ENCODE measurements at places on chromosomes 5 and 9.

GRCh38 chr5:163459462-163459818, 462 bp downstream of the NUDCD2 start:
- no peak for DNase-seq

- no peak for DNase-seq
Measured at GRCh38 chr9:136093995-136094881, 851 bp downstream of the NACC2 start.

DNA sequence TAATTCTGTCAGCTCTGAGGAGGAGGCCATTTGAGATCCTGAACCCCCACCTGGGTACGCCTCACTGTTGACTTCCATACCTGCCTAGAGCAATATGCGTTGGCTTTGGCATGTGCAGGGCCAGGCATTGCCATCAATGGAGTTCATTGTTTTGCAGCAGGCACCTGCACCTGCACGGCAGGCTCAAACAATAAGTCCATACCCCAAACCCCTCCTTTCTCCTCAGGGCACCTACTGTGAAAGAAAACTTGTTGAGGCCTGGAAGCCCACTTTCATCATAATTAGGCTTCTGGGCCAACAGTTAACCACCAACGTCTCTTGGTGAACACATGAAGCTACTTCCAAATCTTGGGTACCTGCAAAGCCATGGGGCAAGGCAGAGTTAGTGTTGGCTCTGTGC, 238.7 kb downstream of the NFIB start:
- DNase-seq: no peak

DNA sequence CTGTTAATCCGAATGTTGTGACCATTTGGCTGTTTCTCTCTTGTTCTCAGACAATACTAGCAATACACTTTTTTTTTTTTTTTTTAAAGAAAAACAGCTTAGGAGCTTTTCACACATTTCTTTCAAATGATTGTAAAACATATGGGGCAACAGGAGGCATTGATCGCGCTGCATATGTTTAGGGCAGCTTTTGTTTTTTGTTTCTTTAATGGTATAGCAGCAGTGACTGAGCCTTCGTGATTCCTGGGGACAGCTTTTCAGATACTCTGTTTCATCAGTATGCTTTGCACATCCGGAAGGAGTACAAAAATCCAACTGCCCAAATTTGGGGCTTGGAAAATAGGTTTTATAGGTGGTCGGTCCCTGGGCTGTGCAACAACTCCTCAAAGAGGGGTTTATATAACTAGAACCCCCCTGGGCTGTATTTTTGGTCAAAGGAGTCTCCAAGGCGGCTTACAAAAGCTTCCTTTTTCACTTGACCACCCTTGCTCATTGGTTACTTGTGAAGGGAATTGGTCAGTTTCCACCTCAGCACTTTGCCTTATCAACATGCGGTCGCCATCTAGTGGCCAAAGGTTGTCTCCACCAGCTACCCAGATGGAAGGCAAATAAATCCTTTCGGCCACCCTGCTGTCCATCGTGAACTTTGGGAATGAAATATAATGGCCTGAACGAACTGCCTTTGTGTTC, 91.8 kb downstream of the PDE6A start:
- no peak for DNase-seq

DNA sequence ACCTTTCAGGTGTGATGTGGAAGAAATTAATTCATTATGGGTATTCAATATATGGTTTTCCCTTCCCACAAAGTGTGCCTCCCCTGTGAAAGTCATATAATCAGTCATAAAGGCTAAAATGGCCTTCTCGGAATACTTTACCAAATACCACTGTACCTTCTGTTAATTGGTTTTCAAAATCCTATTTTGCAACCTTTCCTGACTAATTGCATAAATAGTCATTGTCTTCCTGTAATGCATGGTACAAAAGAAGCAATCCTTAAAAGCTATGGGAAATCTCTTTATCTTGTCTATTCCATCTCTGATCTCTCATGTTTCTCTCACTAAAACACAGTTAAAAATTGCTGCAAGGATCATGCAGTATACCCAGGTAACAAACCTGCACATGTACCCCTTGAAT, 44.3 kb upstream of the UGCG start:
- DNase-seq: no peak

- DNase-seq: no peak
Measured at GRCh38 chr9:91515074-91515687, 91.5 kb upstream of the NFIL3 start.

- DNase-seq: no peak
Measured at GRCh38 chr9:4081956-4082355, 217.9 kb downstream of the GLIS3 start.

GRCh38 chr9:34544035-34544434, 21.2 kb upstream of the ENHO start:
- DNase-seq: no peak

- DNase-seq: no peak
Measured at GRCh38 chr5:142145106-142145900, 36.7 kb downstream of the NDFIP1 start.

GRCh38 chr5:64923151-64923685, 154.5 kb downstream of the CWC27 start:
- DNase-seq: no peak

GRCh38 chr5:56305001-56305950, 72.1 kb upstream of the ANKRD55 start:
- no peak for DNase-seq

DNA sequence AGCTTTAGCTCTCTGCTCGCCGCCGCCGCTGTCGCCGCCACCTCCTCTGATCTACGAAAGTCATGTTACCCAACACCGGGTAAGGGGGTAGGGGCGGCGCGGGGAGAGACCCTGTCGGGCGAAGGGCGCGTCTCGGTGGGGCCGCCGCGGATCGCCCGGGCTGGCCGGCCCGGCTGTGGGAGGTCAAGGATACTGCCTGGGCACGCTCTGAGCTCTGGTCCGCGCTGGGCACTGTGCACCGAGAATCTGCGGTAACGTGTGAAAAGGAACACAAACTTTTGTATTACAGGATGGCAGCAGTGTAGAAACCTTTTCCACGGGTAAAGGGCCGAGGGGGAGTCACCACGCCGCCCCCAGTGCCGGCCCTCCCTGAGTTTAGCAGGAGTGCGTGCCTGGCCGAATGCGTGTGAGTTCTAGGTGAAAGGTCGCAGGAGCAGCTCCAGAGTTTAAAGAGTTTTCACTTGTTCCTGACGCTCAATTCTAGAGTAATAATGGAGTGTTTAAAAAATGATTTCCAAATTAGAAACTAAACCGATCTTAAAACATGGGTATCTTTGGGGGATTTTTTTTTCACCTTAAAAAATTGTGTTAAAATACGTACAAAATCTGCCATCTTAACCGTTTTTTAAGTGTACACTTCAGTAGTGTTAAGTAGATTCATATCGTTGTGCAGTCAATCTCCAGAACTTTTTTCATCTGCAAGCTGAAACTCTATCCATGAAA, at the start of gene HSDL2:
Gene HSDL2 (plus strand): TSS at position 7 of the 723 bp plus-strand sequence. CDS start 56 bp downstream, at position 63.
- no peak for DNase-seq

DNA sequence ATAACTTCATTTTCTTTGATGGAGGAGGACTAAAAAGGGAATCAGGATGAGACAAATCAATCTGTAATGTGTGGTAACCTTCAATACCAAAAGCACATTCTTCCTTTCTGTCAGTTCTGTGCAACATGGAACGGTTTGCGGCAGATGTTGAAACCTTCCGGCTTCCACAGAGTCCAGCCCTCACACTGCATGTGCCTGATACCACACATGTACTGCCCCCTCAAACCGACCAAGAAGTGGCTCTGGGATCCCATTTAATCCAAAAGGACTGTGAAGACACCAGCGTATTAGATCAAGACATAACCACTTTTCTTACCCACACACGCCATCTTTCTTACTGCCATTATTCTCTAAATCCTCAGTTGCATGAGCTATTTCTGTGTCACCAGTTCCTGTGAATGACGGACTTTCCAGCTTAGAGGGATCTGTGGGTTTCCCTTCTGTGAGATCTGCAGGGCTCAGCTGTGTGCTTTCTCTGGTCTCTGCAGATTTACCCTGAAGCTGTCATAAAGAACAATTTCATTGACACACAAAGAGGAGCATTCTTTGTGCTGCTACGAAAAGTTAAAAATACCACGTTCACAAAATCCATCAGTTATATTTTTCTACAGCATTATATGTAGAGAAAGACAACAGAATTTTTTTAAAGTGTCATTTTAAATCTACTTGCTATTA, 25.8 kb downstream of the NSUN2 start:
- no peak for DNase-seq

GRCh38 chr5:85538362-85538761, 1079.4 kb upstream of the COX7C start:
- no peak for DNase-seq

- DNase-seq: no peak
Measured at GRCh38 chr5:131264451-131265099, 722 bp downstream of the CDC42SE2 start.

GRCh38 chr9:79691496-79691895, 119.7 kb downstream of the TLE4 start:
- DNase-seq: no peak

GRCh38 chr5:147983742-147984141, 77.4 kb upstream of the C5orf46 start:
- no peak for DNase-seq

DNA sequence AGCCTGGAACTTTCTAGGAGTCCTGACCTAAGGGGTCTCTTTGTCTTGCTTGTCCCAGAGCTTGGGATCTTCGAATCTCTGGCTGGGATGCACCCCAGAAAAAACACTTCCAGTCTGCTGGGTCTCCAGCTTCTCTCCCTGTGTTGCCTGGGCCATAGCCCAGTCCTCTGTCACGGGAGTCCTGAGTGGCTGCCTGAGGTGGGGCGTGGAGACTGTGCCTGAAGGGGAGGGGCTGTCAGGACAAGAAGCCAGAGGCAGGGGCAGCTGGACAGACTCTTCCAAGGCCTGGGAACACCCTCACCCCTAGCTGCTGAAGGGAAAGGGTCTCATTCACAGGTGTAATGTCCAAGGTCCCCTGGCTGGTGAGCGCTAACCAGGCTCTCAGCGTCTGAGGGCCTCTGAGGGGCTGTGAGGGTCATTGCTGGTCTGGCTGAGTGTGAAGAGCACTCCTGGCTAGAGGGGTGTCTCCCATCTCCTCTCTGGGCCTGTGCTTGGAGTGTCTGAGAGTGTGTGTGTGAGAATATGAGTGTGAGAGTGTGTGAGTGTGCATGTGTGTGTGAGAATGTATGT, 20.4 kb upstream of the COL27A1 start:
- DNase-seq: no peak

DNA sequence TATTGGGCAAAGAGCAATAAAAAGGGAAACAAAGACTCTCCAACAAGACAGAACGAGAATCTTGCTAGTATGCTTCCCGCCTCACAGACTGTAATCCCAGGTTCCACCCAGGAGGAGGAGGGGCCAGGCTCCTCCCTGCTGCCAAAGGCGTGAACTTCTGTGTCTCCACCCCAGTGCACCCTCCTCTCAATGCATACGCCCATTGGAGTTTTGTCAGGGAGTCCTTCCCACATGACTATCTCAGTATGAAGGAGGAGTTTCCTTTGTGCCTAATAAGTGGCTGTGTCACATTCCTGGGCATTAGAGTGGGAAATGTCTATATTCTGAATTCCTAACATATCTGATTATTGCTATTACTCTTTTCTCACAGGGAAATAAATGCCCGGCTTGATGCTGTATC, 106.4 kb upstream of the DHFR start:
- DNase-seq: no peak

GRCh38 chr9:93634311-93635185, 58.2 kb downstream of the PHF2 start:
- no peak for DNase-seq

GRCh38 chr5:168317521-168318147, 26.2 kb downstream of the WWC1 start:
- DNase-seq: no peak

GRCh38 chr9:105359892-105360291, 87.9 kb upstream of the FSD1L start:
- no peak for DNase-seq

GRCh38 chr5:89110916-89111646, 228.1 kb upstream of the MEF2C start:
- DNase-seq: no peak

- DNase-seq: no peak
Measured at GRCh38 chr5:122473138-122473843, 161.3 kb downstream of the SNCAIP start.

GRCh38 chr5:109703166-109703565, 13.4 kb downstream of the MAN2A1 start:
- no peak for DNase-seq

- DNase-seq: no peak
Measured at GRCh38 chr5:139473105-139473504, 2.3 kb downstream of the SMIM33 start.

DNA sequence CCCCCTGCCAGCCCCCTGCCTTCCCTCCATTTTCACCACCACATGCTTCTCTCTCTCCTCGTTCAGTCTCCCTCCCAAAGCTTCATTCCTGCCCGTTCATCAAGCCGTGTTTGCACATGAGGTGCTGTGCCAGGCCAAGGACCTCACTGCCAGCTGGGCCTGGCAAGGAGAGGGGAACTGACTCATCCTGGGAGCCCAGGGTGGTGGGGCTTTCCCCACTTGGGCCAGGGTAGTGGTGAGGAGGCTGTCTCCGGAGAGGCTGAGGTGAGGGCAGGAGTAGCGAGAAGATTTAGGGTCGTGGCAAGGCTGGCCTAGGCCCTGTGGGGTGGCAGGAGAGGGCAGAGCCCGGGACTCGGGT, 30.4 kb upstream of the NOTCH1 start:
- DNase-seq: no peak

- DNase-seq: no peak
Measured at GRCh38 chr5:116411101-116411571, 163.5 kb downstream of the SEMA6A start.

- no peak for DNase-seq
Measured at GRCh38 chr5:107431998-107432397, 238.7 kb downstream of the EFNA5 start.

- no peak for DNase-seq
Measured at GRCh38 chr5:32090755-32091128, 83.4 kb downstream of the GOLPH3 start.

DNA sequence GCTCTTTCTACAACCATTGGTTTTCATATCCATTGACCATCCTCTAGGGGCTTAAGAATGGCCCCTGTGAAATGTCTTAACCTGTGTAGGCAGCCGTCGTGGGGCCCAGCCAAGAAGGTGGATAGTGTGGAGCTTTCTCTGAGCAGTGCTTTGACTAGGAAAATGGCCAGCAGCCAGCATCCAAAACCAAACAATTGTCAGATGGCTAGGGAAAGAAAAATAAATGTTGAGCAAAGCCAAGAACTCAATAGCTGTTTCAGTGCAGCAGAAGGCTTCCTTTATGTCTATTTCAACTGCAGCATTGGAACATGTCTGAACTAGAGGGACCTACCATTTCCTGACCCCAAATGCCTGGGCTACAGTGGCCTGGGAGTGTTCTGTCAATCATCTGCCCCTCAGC, 374.9 kb downstream of the TLE4 start:
- DNase-seq: no peak

DNA sequence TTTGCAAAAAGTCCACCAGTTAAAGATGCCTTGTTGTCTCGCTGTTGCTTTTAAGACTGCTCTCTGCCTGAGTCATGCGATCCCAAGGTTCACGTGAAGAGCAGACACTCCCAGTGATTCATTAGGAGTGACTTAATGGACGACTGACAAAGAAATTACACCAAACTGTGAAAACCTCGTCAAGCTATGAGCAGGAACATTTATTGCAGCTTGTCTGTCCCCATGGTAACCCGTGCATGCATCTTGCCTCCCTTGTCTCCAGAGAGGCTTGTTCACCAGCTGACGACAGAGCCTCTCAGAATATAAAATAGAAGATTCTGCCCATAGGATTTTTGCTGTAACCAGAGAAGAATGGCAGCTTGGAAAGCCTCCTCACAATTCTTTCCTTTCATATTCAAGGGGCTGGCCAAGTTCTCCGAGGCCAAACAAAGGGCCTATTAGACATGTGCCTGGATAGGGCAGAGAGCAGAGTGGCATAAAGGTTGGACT, 352.7 kb downstream of the SPOCK1 start:
- peak; percentile 35 for DNase-seq

Measured in NCI-H1436 treated with DMSO at 0.1 percent for 48 hours (cell line).